ENCODE measurements at places on chromosomes 7 and 10.

DNA sequence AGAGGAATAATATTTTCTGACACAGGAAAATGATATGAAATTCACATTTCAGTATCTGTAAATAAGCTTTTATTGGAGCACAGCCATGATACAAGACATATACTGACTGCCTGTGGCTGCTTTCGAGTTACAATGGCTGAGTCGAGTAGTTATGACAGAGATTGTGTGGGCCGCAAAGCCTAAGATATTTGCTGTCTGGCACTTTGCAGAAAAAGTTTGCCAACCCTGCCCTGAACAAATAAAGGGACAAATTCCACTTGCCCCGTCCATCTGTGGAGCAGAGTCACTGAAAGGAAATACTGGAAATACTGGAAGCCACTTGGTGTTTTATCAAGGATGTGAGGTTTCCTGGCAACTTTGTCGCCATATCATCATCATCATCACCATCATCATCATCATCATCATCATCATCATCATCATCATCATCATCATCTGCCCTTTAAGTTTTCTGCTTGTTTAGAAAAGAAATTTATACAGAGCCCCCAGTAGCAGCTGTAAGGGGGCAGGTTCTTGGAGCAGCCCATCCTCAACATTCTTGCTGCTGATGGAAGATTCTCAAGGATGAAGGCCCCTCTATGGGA lies 85.8 kb downstream of the TCF7L2 start:
- no peak for DNase-seq

- DNase-seq, result no peak
Observed at GRCh38 chr7:137096607-137097006, 228.2 kb downstream of the CHRM2 start.

GRCh38 chr10:103145046-103145445 lies 48.0 kb downstream of the NT5C2 start:
- no peak for DNase-seq

GRCh38 chr7:101772508-101773211 lies 44.8 kb upstream of the CUX1 start:
- no peak for DNase-seq

- no peak for DNase-seq
Observed at GRCh38 chr7:115805458-115805857, 225.1 kb downstream of the TFEC start.

- no peak for DNase-seq
Observed at GRCh38 chr10:4820804-4821401, 5.1 kb upstream of the AKR1E2 start.

GRCh38 chr7:2072042-2072441 lies 160.7 kb downstream of the MAD1L1 start:
- no peak for DNase-seq

DNA sequence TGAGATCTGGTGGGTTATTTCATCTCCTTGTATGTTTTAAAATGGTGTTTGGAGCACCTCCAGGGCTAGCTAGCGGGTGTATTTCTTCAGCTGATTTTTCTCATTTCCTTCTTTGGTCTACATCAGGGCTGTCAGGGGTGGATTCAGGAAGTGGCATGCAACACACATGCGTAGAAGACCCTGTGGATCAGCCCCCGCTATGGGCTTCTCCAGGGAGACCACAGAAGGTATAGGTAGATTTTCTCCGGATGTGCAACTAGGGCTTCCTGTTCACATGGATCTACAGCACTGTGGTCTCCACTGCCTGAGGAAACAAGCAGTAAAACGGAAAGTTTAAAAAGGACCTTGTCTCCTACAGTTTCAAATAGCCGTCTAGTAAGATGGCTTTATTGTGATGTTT lies 10.4 kb downstream of the NUB1 start:
- DNase-seq, result no peak

- no peak for DNase-seq
Observed at GRCh38 chr10:1360011-1360557, 303.9 kb downstream of the WDR37 start.

DNA sequence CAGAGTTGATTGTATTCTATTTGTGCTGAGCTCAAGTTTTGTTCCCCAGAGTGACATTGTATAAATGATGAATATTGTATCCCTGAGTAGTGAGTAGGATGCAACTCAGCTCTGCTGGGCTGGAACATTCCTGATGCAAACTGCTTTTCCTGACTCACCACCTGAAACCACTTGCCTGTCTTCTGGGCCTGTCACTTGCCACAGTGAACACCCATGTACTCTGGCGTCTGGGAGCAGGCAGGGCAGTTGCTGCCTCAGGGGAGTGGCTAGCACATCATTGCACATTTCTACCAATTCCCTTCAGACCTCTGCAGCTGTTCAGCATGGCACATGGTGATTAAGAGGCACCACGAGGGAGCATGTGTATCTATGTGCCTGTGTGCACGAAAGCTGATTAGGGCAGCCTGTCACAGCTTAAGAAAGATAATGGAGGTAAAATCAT lies 157.3 kb downstream of the SND1 start:
- no peak for DNase-seq

- DNase-seq, result no peak
Observed at GRCh38 chr7:53541475-53541874, 506.0 kb downstream of the POM121L12 start.

DNA sequence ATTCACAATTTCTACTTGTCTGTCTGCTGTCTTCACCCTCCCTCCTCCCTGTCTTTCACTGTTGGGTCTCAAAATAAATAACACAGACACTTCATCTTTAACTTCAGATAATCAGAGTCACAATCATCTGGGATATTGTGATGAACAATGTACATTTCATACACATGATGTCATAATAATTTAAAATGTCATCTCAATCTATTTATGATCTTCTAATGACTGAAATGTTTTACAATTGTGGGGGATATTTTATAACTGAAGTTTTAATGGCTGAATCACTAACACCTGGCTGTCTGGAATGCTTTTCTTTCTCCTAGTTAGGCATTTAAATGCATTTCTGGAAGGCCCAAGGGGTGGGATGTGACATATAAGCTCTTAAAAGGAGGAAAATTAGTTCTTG lies 859.8 kb downstream of the LRMDA start:
- no peak for DNase-seq

- DNase-seq, result no peak
Observed at GRCh38 chr10:77591238-77591880, 46.2 kb downstream of the KCNMA1 start.

DNA sequence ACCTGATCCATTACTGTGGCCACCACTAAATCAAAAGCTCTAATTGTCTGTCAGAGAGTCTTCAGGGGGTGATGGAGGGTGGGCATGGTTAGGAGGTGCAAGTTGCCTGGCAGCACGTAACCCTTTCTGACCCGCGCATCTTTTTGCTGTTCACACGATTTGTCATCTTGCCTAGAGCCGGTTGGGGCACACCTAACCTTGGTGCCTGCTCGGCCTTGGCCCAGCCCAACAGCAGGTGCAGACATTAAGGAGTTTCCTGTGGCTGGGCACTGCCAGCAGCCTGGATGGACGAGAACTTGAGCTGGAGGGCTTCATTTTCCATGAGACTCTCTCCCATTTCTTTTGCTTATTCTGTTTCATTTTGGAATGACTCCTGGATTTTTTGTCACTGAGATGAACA lies 41.0 kb upstream of the PTF1A start:
- no peak for DNase-seq

DNA sequence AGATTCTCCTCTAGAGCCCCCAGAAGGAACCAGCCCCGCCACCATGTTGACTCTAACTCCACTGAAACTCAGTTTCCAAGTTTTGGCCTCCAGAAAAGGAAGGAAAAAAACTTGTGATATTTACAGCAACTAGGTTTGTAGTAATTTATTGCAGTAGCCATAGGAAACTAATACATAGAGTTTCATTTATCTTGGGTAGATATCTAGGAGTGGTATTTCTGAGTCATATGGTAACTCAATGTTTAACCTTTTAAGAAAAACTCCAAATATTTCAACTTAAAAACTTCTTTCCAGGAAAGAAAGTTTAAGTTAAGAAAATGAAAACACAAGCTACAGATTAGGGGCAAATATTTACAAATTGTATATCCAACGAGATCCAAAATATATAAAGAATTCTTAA lies 576.7 kb downstream of the KCNMA1 start:
- no peak for DNase-seq

GRCh38 chr10:96949039-96949683 lies 117.1 kb downstream of the LCOR start:
- DNase-seq, result no peak

GRCh38 chr7:27361522-27361921 lies 118.9 kb downstream of the EVX1 start:
- DNase-seq, result no peak

DNA sequence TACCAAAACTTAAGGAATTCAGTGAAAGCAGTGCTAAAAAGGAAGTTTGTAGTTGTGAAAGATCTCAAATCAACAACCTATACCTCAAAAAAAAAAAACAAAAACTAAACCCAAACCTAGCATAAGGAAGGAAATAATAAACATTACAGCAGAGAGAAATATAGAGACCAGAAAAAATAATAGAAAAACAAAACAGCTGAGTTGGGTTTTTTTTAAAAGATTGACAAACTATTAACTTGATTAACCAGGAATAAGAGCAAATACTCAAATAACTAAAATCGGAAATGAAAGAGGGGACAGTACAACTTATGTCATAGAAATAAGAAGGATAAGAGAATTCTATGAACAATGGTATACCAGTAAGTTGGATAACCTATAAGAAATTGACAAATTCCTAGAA lies 6.7 kb downstream of the ECD start:
- DNase-seq, result no peak

DNA sequence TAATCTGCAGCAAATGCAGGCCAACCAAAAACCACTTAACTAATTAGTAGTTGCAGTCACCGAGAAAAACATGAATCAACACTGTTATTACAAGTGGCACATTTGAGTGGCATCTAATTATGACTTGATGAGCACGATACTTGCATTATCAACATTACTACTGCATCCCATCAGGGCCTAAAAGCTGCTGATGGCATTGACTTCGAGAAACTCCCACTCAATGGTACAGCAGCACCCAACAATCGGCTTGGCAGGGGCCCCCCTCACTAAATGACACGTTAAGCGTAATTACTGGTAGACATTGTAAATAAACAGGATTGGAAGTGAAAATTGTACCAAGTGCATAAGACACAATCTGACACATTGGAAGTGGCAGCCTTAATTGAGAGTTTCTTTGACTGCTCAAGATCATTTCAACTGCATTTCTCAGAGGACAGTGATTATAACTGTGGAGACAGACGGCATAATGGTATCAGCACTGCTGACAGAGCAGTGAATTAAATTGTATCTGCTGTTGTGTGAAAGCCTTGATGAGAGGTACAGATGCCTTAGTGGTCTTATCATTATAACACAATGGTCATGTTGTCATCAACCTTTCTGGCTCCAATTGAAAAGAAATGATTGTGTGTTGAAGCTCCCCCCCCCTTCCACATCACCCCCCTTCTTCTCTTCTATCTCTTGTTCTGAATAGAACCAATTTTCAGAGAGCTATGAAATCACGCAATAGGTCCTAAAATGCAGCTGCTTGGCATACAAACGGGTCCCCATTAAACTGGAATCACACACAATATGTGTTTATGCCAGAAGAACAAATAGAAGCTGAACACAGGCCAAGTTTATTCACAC lies 43.4 kb downstream of the SHTN1 start:
- no peak for DNase-seq

DNA sequence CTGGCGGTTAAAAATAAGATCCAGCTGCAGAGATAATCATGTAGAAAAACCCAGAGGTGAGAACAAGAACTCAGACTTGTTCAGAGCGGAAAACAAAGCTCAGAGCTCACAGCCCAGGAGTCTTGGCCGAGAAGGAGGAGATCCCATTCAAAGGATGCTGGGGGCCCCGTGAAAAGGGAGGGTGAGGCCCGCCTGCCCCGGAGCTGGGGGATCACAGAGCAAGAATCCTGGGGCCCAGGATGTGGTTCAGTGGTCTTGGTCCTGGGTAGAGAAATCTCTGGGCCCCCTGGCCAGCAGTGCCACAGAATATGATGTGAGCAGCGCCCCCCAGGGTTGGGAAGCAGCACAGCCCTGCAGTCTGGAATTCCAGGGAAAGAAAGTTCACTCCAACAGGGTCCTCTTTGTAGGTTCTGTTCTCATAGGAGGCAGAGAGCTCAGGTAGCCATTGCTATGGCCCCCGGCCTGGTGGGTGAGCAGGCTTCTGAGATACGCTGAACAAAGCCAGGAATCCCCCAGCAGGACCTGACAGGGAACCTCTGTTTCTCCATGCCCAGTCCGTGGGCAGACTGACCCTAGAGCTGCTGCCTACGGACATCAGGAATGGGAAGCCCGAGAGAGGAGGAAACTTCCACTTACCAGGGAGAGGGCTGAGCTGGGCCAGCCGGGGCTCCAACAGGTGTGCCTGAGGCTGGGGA lies 77.7 kb upstream of the GNA12 start:
- DNase-seq, result no peak

DNA sequence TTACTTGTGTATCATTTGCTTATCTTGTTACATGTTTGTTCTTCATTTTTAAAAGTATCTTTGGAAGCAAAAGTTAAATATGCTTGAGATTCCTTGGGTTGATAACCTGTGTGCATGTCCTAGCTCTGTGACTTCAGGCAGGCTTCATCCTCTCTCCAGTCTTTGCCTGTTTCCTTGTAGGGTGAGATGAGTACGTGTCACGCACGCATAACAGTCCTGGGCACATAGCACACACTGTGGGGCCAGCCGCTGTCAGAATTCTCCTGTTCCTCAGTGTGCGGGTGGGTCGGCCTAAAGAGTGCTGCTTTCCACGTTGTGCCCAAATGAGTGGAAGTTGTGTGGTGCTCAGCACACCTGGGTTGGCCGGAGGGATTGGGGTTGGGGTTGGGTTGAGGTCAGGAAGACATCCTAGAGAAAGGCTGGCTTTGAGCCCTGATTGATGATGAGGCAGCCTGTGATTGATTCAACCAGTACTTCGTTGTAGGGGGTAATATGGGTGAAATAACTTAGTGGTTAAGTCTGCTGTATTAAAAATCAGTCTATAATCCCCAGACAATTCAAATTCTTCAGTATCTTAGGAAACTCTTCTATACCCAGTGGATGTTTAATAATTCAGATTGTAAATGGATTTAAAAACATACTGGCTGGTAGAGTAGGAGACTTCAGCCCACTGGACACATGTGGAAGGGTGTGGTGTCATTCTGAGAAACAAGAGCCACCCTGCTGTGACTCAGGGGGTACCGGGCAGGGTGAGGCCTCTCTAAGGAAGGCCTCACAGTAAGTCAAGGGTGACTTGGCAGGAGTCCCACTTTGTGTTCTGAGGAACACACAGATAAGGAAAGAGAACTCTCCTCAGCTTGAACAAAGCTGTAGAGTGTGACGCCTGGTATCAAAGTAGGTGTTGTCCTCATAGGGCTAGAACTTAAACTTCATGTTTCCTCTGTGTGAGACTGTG lies 54.8 kb downstream of the DAGLB start:
- no peak for DNase-seq

DNA sequence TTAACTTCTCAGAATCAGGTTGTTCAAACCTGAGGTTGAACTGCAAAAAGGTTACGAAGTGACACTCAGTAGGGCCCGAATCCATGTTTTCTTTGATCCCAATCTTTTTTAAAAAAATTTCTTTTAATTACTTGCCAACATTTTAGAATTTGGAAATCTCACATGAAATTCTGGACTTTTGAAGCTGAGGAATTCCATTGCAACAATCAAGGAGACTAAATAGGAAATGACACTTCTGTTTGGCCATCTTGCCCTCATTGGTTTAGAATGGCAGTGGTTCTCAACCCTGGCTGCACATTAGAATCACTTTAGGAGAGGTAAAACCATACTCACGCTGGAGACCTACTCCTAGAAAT lies 471 bp upstream of the TOMM7 start:
- no peak for DNase-seq

GRCh38 chr10:1581189-1581588 lies 156.1 kb downstream of the ADARB2 start:
- DNase-seq, result no peak

GRCh38 chr10:111493024-111493625 lies 416.3 kb downstream of the ADRA2A start:
- DNase-seq, result no peak

- no peak for DNase-seq
Observed at GRCh38 chr10:91006752-91007346, 86.0 kb upstream of the ANKRD1 start.
